ENCODE measurements at places on chromosomes 7 and 10. TPM values are rescaled to one million over a fixed set of nuclear protein-coding genes. Genes with fewer than 3 reads are reported as not detected.

ERLIN1 gene
- total RNA-seq: 29.0 TPM

ZNF107 gene
- total RNA-seq: 11.7 TPM

GIMAP1 gene
- not detected for total RNA-seq

DPP6 gene
- total RNA-seq: 0.18 TPM

RGS10 gene
- total RNA-seq: 15.4 TPM

SDHAF3 gene
- total RNA-seq: 14.4 TPM

TRIM8 gene
- total RNA-seq: 74.3 TPM

WDR91 gene
- total RNA-seq: 15.0 TPM

SNX8 gene
- 41.2 TPM for total RNA-seq

AKR1C2 gene
- total RNA-seq: 2.5 TPM

ODAD2 gene
- total RNA-seq: 0.25 TPM

AQP1 gene
- total RNA-seq: 11.1 TPM

AMZ1 gene
- 0.13 TPM for total RNA-seq

GFRA1 gene
- total RNA-seq: 38.7 TPM

FGFR2 gene
- total RNA-seq: 78.0 TPM

HOXA10 gene
- 13.1 TPM for total RNA-seq

DNA sequence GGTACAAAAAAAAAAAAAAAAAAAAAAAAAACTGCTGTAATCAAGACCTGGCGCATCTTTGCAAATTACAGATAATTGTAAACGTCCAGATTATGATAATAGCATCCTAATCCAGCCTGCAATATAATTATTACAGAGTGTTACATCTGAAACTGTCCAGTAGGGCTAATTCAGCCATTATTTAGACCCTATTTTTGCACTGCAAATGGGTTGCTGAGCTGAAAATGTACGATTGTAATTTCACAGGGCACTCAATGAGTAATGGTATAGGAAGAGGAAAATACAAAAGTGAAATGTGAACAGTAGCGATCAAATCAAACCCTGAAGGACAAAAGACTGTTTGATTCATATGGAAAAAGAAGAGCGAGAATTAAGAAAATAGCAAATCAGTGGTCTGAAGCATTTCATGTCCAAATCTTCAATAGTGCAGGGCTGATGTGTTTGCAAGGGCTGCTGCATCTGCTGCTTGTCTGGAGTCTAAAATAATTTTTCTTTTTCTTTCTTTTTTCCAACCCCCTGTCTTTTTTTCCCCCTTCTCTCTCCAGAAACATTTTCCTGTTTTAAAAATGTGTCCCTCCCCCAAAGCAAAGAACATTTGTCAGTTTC, 8.9 kb downstream of the DLX6 start:
- H3K4me3 ChIP-seq: no peak overlapping the region
- H3K4me1 ChIP-seq: peaks cover 43% of the 10 kb centered on the region
- peaks cover 97% of the 10 kb centered on the region for H3K27me3 ChIP-seq
- H3K36me3 ChIP-seq: peaks cover 24% of the 10 kb centered on the region
- DNase-seq: no peak

- no peaks in the 10 kb centered on the region for H3K36me3 ChIP-seq
- peak overlapping the region; percentile 54 for H3K27ac ChIP-seq
- no peak overlapping the region for H3K4me3 ChIP-seq
- H3K4me1 ChIP-seq: peaks cover 74% of the 10 kb centered on the region
- H3K27me3 ChIP-seq: no peaks in the 10 kb centered on the region
Measured at GRCh38 chr10:11144626-11145494, 127.2 kb downstream of the CELF2 start.

DNA sequence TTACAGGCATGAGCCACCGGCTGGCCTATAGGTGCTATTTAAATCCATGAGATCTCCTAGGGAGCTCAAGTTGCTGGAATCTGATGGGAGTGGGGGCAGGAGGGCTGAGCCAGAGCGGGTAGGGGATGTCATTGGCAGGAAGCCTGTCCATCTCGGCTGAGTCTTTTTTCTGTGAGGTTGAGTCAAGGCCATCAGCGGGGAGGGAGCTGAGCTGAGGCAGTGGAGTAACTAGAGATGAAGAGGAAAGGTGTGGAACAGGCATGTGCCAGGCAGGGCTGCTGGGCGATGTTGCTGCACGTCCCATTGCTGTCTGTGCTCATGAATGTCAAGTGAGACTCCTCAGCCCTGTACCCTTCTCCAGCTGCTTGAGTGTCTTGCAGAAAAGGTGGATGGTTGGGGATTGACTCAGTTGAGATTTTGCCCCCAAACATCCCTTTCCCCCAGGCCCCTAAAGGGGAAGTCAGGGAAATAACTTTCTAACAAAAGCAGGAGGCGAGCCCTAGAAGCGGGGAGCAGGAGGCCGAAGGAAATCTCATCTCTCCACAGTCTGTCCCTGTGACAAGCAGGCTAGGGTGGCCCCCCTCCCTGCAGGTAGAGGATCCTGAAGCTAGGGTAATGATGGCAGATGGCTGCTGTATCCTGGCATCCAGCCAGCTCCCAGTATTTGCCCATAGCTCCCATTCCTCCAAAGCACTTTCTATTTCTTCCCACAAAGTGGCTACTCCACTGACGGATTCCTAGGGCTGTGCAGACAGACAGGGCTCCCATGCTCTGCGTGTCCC, 5.4 kb downstream of the ATP6V1F start:
- peaks cover 27% of the 10 kb centered on the region for H3K27me3 ChIP-seq
- H3K4me1 ChIP-seq: peaks cover 37% of the 10 kb centered on the region
- DNase-seq: no peak

DNA sequence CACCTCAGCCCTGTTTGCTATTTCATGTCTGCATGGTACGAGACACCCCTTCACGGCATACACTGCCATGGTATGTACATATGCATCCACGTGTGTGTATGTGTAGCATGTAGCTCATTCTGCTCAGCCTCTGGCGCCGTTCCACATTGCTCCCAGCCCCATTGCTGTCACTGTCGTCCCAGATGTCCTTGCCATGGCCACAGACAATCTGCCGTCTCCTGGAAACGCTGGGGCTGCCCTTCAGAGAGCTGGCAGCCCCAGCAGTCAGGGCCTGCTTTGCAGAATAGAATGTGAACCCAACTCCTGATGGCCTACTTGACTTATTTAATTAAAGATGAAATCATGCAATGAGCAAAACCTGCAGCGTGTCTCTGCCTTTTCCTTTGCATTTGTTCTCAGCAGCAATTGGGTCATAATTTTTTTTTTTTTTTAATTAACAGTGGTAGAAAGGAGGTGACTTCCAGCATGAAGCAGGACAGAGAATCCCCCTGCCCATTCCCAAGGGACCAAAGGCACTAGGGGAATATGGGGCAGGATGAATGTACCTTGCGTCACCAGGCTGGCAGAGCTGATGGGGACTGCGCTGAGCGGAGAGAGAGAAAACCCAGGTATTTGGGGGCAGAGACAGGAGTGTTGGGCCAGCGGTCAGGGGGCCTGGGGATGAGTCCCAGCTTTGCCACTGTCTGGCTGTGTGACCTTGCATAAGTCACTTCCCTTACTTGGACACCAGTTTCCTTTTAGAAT, 49.2 kb downstream of the CHST3 start:
- H3K4me1 ChIP-seq: peaks cover 53% of the 10 kb centered on the region
- no peak overlapping the region for H3K27ac ChIP-seq
- H3K36me3 ChIP-seq: peaks cover 11% of the 10 kb centered on the region

DNA sequence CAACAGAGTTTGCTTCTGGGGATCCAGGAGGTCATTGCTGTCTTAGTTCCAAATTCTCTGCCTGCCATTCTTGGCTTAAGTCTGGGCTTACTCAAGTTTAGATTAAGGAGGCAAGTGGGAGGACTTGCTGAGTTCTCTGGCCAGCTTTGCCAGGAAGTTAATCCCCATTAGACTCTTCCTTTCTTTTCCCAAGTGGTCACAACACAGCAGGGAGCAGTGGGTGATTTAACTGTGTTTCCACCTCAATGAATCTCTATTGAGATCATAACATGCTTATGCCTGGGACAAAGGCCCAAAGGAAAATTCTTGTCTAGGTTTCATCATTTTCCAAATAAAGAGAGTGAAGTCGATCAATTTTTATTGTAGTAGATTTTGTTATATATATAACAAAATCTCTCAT, 1159.6 kb downstream of the SORCS3 start:
- H3K4me3 ChIP-seq: no peak overlapping the region
- H3K27me3 ChIP-seq: no peaks in the 10 kb centered on the region
- no peak for DNase-seq
- no peaks in the 10 kb centered on the region for H3K36me3 ChIP-seq
- H3K4me1 ChIP-seq: peaks cover 2% of the 10 kb centered on the region

DNA sequence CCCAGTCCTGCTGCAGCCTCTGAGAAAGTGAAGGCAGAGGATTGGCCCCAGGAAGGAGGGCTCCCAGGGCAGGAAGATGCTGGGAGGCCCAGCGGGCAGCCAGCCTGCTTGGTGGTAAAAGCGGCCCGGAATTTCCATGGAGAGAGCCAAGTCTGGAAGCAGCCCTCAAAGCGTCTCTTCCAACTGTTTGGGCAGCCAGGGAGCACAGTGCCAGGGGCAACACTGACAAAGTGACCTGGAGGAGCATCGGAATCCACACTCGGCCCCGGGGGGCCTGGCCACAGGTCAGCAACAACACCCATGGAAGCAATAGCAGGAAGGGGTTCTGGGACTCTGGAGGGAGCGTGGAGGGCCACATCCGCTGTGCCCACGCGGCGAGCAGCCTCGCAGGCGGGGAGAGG, 63.2 kb upstream of the FGFR2 start:
- DNase-seq: no peak
- H3K27me3 ChIP-seq: no peaks in the 10 kb centered on the region
- H3K4me1 ChIP-seq: no peaks in the 10 kb centered on the region
- no peak overlapping the region for H3K27ac ChIP-seq
- H3K4me3 ChIP-seq: no peak overlapping the region

- no peak for DNase-seq
- H3K4me1 ChIP-seq: peaks cover 64% of the 10 kb centered on the region
- H3K27me3 ChIP-seq: no peaks in the 10 kb centered on the region
Measured at GRCh38 chr10:104333032-104333727, 5.1 kb downstream of the ITPRIP start.

GRCh38 chr10:97567891-97568290, 4.7 kb upstream of the ANKRD2 start:
- H3K4me1 ChIP-seq: peaks cover 21% of the 10 kb centered on the region
- peaks cover 4% of the 10 kb centered on the region for H3K36me3 ChIP-seq
- H3K4me3 ChIP-seq: no peak overlapping the region
- no peaks in the 10 kb centered on the region for H3K27me3 ChIP-seq
- no peak overlapping the region for H3K27ac ChIP-seq
- DNase-seq: no peak

- no peaks in the 10 kb centered on the region for H3K4me1 ChIP-seq
- peak; percentile 41 for DNase-seq
- peaks cover 10% of the 10 kb centered on the region for H3K27me3 ChIP-seq
- no peaks in the 10 kb centered on the region for H3K36me3 ChIP-seq
- H3K27ac ChIP-seq: no peak overlapping the region
- H3K4me3 ChIP-seq: no peak overlapping the region
Measured at GRCh38 chr10:132142396-132143161, 44.2 kb upstream of the DPYSL4 start.

GRCh38 chr10:28367929-28368484, 65.1 kb upstream of the MPP7 start:
- no peak overlapping the region for H3K27ac ChIP-seq
- no peak for DNase-seq
- H3K27me3 ChIP-seq: peaks cover 2% of the 10 kb centered on the region
- peaks cover 3% of the 10 kb centered on the region for H3K4me1 ChIP-seq
- H3K36me3 ChIP-seq: no peaks in the 10 kb centered on the region

- peaks cover 27% of the 10 kb centered on the region for H3K4me1 ChIP-seq
- DNase-seq: no peak
- no peaks in the 10 kb centered on the region for H3K27me3 ChIP-seq
- peak overlapping the region; percentile 59 for H3K27ac ChIP-seq
Measured at GRCh38 chr10:97574374-97575126, 2.0 kb downstream of the ANKRD2 start.

GRCh38 chr10:98194633-98195032, 60.2 kb downstream of the R3HCC1L start:
- H3K27ac ChIP-seq: no peak overlapping the region
- no peaks in the 10 kb centered on the region for H3K4me1 ChIP-seq
- no peak overlapping the region for H3K4me3 ChIP-seq
- no peaks in the 10 kb centered on the region for H3K27me3 ChIP-seq

GRCh38 chr7:8296362-8296659, 34.3 kb upstream of the ICA1 start:
- peaks cover 3% of the 10 kb centered on the region for H3K4me1 ChIP-seq
- peaks cover 43% of the 10 kb centered on the region for H3K27me3 ChIP-seq
- H3K4me3 ChIP-seq: no peak overlapping the region
- DNase-seq: no peak

DNA sequence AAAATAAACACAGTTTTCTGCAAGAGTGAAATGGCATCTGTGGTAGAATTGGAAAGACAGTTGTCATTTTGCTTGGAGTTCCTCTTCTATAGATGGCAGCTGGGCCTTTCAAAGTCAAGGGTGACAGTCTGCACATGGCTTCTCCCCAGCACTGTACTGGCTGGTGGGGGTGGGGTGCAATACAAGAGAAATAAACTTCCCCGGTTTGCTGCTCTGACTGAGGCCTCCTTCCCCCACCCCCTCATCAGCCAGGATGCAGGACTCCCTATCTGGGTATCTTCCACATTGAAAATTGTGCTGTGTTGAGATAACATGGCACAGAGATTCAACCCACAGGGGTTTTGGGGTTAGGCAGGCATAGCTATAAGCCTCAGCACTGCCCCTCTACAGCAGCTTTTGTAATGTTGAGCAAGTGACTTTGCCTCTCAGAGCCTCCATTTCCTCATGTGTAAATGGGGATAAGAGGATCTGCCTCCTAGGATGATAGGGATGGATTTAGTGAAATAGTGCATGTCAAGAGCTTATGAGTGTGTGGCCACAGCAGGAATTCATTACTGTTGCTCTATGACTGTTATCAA, 85.8 kb upstream of the WDR11 start:
- no peak for DNase-seq
- peaks cover 12% of the 10 kb centered on the region for H3K27me3 ChIP-seq
- H3K4me1 ChIP-seq: no peaks in the 10 kb centered on the region
- H3K27ac ChIP-seq: no peak overlapping the region
- no peak overlapping the region for H3K4me3 ChIP-seq
- H3K36me3 ChIP-seq: no peaks in the 10 kb centered on the region

DNA sequence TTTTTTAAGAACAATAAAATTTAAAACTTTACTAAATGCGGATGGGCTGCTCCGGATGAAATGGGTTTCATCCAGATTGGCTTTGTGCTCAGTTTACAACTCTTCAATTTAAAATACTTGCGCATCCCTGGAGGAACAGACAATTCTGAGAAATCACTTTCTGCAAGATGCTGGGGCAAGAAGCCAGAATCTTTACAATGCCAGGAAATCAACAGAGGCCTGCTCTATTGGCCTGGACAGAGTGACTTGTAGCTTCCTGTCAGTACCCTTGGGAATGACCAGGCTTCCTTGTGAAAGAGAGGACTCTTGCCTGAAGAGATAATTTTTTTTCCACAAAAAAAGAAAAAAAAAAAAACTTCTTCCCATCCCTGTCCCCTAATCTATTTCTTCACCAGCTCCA, 3.9 kb upstream of the FAM13C start:
- H3K27ac ChIP-seq: no peak overlapping the region
- peaks cover 23% of the 10 kb centered on the region for H3K27me3 ChIP-seq
- no peaks in the 10 kb centered on the region for H3K36me3 ChIP-seq
- H3K4me3 ChIP-seq: no peak overlapping the region
- H3K4me1 ChIP-seq: peaks cover 13% of the 10 kb centered on the region

- peaks cover 5% of the 10 kb centered on the region for H3K36me3 ChIP-seq
- no peak overlapping the region for H3K27ac ChIP-seq
- DNase-seq: no peak
- H3K4me1 ChIP-seq: no peaks in the 10 kb centered on the region
- no peak overlapping the region for H3K4me3 ChIP-seq
Measured at GRCh38 chr7:32947420-32947983, 9.7 kb upstream of the FKBP9 start.

- H3K4me1 ChIP-seq: peaks cover 10% of the 10 kb centered on the region
- H3K27ac ChIP-seq: no peak overlapping the region
- H3K27me3 ChIP-seq: no peaks in the 10 kb centered on the region
Measured at GRCh38 chr7:139728203-139728602, 49.6 kb downstream of the HIPK2 start.

Measured in mesothelial cell of epicardium (in vitro differentiated cells).